ENCODE measurements at places on chromosomes 7 and 10.

DNA sequence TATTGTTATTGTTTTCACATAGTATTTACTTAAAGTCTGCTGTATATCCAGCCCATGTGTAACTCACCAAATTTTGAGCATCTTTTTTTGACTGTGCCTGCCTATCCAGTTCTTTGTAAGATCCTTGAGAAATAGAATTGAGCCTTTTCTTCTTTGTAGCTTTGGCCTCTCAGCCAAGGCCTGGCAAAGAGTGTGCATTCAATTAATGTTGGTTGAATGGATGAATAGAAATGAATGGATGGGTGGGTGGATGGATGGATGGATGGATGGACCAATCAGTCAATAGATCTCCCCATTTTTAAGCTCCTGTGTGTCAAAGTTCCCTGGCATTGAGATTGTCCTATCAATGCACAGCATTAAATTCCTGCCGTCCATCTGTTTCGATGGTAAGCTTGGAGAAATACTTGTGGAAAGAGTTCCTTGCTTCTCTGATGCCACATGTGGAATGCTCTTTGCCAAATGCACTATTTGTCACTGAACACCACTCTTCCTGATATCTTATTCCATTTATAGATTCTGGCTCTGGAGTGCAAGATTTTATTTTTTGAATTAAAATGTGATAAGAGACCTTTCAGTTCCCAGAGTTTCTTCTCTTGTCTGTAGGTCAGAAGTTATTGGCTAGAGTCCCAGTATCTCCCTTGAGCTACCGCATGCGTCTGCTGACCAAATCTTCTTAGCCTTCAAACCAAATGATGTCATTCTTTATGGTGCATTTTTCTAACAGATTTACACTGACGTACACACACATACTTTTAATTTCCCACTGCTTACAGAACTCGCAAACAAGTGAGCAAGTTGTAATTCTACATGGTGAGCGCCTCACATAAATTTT is 20.7 kb upstream of the ADRB1 start:
- DNase-seq: no peak

- no peak for DNase-seq
These were observed 232.9 kb downstream of the DYNC1I1 start for GRCh38 chr7:96005271-96005670.

DNA sequence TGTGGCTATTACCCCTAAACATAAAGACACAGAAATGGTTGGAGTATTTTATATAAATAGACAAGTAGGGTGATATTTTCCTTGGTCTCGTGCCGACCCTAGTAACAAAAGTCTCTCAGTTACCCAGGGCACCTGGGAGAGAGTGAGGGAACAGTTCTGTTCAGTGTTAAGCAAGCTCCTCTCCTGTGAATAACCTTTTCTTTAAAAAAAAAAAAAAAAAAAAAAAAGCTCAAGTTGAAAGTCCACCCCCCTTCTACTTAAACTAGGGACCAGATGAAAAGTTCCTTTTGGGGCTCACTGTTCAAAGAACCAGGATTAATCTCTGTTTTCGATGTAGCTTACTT is 636.9 kb upstream of the GALNT17 start:
- no peak for DNase-seq

- no peak for DNase-seq
These were observed 22.8 kb upstream of the PHYH start for GRCh38 chr10:13322615-13323148.

GRCh38 chr10:90066435-90066834 is 365.0 kb downstream of the KIF20B start:
- no peak for DNase-seq

DNA sequence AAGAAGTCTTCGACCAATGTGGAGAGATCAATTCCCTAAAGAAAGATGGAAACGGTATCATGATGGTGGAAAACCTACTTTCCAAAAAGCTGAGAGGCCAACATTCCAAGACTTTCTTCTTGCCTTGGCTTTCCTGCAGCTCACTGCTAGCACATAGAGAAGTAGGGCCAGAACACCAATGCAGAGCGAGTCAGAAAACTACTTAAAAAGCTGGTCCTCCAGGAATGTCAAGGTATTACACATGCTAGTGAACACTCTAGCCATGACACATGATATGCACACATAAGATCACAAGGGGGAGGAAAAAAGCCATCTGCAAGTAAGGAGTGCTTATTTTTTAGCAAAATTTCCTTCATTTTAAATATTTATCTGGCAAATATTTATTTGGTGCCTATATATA is 22.7 kb downstream of the GPAM start:
- DNase-seq: no peak

- no peak for DNase-seq
These were observed 1.4 kb downstream of the PTPRE start for GRCh38 chr10:127908106-127908958.

GRCh38 chr10:126734015-126734414 is 63.5 kb upstream of the C10orf90 start:
- DNase-seq: no peak

GRCh38 chr10:133544506-133544905 is 17.3 kb downstream of the CYP2E1 start:
- no peak for DNase-seq

DNA sequence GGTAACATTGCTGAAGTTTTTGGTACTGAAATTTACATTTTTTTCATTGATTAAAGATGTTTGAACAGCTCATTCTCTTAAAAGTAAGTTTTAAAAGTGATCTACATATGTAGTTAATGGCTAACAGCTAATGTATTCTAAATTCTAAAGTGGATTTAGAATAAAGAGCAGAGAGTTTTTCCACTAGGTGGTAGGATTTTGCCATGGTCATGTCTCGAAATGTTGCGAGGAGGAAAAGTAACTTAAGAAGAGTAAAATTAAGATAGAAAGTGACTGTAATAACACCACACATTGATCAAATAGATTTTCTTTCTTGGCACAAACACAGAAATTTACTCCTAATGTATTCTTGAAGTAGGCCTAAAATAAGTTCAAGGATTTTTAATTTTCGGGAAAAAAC is 19.8 kb downstream of the LSMEM1 start:
- no peak for DNase-seq

GRCh38 chr7:148931470-148931869 is 47.4 kb upstream of the EZH2 start:
- DNase-seq: no peak

GRCh38 chr7:134085311-134085710 is 41.8 kb upstream of the LRGUK start:
- no peak for DNase-seq

- DNase-seq: no peak
These were observed 38.4 kb downstream of the VSTM4 start for GRCh38 chr10:49076741-49077521.

DNA sequence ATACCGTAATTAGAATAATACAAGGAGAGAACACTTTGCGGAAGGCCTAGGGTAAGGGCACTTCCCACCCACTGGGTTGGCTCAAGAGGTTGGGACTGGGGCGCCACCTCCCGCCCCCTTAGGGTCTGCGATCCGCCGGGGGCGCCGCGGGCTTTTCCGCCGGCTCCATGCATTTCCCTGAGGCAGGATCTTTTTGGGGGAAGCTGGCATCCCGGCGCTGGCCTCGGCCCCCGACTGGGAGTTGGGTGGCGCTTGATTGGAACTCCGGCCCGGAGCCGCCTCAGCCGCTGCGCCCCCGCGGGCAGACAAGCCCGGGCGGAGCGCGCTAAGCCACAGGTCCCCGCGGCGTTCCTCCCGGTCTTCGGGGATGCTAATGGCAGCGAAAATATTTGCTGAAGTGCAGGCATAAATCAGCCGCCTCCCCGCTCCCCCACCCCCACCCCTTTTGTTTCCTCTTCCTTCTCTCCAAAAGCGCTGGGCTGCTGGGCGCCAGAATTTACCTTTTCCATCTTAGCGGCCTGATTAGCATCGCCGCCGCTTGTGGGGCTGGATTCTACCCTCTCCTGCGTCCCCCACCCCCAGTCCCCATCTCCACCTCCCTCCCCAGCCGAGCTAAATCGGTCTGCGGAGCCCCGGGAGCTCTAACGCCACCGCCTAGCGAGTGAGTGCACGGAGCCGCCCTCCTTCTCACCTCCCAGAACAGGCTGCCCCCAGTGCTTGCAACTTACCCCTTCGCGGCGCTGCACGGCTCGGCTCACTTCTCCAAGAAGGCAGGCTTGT is 5.1 kb downstream of the UNC5B start:
- no peak for DNase-seq

DNA sequence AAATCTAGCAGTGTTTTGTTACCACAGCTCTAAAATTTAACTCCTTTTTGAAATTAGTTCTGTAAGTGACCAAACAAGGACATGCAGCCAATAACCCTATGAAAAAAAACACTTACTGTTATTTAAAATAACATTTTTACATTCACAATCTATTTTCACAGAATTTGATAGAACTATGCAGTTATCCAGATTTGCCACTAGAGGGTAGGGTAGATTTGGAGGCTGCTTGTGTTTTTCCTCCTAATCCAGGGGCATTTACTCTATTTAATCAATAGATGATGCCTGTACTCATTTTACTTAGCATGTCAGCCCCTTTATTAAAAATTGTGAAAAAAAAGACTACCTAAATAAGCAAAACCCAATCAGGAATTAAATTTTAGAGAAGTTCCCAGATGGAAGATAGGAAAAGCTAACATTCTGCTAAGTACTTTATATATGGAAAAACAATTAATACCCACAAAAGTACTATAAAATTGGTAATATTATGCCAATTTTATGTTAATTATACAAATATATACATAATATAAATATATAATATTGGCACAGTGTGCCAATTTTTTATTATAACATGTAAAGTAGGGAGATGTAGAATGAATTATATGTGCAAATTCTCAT is 18.1 kb upstream of the LIPK start:
- no peak for DNase-seq

DNA sequence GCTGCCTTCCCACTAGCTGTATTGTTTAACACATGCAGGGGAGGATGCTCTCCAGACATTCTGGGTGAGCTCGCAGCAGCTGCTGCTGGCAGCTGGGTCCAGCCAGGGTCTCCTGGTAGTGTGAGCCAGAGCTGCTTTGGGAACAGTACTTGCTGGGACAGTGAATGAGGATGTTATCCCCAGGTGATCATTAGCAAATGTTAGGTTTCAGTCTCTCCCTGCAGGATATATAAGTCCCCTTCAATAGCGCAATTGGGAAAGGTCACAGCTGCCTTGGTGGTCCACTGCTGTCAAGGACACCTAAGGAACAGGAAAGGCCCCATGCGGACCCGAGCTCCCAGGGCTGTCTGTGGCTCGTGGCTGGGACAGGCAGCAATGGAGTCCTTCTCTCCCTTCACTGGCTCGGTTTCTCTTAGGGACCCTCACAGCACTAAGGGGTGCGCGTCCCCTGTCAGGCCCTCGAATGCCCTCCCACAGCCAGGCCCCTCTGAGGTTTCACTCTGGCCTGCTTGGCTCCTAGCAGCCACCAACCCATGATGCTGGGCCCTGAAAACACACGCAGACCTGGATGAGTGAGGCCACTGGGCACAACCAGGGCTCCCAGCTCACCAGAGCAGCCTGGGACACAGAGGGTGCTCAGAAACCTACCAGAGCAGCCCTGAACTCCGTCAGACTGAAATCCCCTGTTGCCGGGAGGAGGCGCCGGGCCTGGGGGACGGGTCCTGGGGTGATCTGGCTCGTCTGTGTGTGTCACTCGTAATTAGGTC is 173.0 kb upstream of the LANCL2 start:
- DNase-seq: no peak

GRCh38 chr7:101833799-101834198 is 16.4 kb downstream of the CUX1 start:
- DNase-seq: no peak

- no peak for DNase-seq
These were observed 6.9 kb upstream of the SORBS1 start for GRCh38 chr10:95567903-95568630.

- no peak for DNase-seq
These were observed 96.1 kb upstream of the PPP2R2D start for GRCh38 chr10:131804551-131805295.

- DNase-seq: no peak
These were observed 25.0 kb downstream of the PPP1R3C start for GRCh38 chr10:91607646-91608403.

DNA sequence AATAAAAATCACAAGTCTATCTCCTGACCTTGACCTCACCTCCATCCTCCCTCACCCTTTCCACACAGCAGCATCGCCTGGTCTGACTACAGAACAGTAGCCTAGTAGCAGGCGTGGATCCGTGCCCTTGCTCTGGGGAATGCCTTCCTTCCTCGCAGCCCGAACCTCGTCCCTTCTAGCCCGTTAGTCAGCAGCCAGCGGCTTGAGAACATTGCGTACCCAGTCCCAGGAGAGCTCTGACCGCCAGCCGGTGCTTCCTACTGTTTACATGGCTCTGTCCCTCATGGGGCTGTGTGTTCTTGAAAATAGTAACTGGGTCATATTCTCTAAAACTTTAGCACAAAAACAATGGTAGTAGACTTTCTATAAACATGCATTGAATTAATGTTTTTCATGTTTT is 682.7 kb upstream of the IGFBP3 start:
- DNase-seq: no peak

DNA sequence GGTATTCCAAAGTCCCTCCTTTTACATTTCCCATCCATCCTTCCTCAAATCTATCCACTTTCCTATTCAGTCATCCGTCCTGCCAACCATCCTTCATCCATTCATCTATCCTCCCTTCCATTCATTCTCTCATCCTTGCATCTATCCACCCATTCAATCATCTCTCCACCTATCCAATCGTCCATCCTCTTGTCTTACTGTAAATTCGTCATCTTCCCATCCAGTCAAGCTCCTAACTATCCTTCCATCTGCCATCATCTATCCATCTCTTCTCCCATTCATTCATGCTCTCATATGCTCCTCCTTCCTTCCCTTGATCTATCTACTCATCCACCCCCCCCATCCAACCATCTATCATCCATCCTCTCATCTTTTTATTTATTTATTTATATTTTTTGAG is 5.0 kb downstream of the CALHM3 start:
- DNase-seq: no peak

DNA sequence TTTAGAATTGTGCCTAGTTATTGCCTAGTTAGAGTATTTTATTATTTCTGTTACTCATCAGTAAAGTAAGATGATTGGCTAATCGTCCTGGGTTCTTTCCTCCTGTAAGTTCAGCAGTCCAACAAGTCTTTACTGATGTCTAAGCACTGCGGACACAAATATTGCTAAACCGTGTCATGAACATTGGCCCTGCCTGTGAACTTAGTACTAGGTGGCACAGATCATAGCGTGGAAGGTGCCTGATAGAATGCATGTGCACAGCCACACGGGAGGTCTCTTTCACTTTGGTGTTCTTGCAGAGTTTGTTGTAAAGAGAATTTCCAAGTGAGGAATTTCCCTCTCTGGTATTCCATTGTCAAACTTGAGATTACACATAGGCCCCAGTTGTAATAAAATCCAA is 38.0 kb downstream of the RBM33 start:
- no peak for DNase-seq

GRCh38 chr10:75293446-75293820 is 57.7 kb upstream of the COMTD1 start:
- no peak for DNase-seq

GRCh38 chr10:97854743-97855142 is 5.1 kb downstream of the GOLGA7B start:
- no peak for DNase-seq

- no peak for DNase-seq
These were observed 176.2 kb upstream of the PLXNA4 start for GRCh38 chr7:132752431-132752830.

GRCh38 chr7:27201580-27202017 is 1.7 kb upstream of the HOXA13 start:
- no peak for DNase-seq

Data from stimulated activated CD8-positive, alpha-beta memory T cell treated with anti-CD3 and anti-CD28 coated beads, Interleukin-7, amount 100 ng/mL, for 1 hour (primary cell).